ENCODE measurements at places on chromosomes 2 and 18. TPM values are rescaled to one million over a fixed set of nuclear protein-coding genes. Genes with fewer than 3 reads are reported as not detected.

Gene FSHR
- total RNA-seq = not detected

Gene BARD1
- total RNA-seq = 33.9 TPM

Gene NEURL3
- total RNA-seq = not detected

Gene NUP35
- total RNA-seq = 62.4 TPM

Gene WDR12
- 118 TPM for total RNA-seq

Gene MGAT4A
- 5.6 TPM for total RNA-seq

Gene RAB27B
- 0.31 TPM for total RNA-seq

Gene GCKR
- not detected for total RNA-seq

Gene ITSN2
- total RNA-seq = 14.0 TPM

DNA sequence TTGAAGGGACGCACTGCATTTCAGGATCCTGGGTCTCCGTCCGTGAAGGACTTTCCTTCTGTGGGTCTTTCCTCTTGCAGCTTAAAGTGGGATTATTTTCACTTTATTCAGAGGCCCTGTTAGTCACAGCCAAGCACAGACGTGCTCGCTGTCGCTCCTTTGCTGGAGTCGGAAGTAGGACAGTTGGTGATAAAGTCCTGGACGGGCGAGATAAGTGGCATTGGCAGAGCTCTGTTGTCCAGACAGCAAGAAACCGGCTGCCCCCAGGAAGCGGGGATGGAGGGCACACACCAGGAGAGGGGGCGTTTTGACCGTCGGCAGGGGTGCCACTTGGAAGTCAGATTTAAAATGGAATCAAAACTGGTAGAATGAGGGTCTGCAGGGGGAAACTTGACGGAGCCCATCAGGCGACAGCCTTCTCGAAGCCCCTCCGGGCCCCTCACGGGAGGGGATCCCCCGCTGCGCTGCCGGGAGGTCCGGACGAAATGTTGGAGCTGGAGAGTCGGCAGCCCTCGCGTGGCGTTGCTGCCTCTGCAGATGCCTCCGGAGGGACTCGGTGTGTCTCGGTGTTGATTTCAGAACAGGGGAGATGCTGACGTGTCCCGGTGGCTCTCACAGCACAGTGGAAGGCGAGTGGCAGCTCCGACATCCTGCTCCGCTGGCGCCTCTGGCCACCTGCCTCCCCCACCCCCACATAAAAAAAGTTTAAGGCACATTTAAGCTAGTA, 124.2 kb downstream of the NFATC1 start:
- H3K36me3 ChIP-seq = no peaks in the 10 kb centered on the region
- DNase-seq = peak; percentile 46
- H3K27ac ChIP-seq = no peak overlapping the region

DNA sequence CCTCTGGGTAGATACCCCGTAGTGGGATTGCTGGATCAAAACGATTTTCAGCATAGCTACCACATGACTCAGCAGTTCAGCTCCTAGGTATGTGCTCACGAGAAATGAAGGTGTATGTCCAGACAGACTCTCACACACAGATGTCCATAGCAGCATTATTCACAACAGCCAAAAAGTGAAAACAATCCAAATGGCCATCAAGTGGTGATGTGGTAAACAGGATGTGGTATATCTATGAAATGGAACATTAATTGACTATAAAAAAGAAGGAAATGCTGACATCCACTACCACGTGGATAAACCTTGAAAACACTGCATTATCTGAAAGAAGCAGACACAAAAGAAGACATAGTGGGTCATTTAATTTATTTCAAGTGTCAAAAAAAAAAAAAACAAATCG, 241.9 kb downstream of the EIPR1 start:
- no peak for DNase-seq
- no peaks in the 10 kb centered on the region for H3K36me3 ChIP-seq
- no peak overlapping the region for H3K4me3 ChIP-seq
- no peaks in the 10 kb centered on the region for H3K4me1 ChIP-seq

DNA sequence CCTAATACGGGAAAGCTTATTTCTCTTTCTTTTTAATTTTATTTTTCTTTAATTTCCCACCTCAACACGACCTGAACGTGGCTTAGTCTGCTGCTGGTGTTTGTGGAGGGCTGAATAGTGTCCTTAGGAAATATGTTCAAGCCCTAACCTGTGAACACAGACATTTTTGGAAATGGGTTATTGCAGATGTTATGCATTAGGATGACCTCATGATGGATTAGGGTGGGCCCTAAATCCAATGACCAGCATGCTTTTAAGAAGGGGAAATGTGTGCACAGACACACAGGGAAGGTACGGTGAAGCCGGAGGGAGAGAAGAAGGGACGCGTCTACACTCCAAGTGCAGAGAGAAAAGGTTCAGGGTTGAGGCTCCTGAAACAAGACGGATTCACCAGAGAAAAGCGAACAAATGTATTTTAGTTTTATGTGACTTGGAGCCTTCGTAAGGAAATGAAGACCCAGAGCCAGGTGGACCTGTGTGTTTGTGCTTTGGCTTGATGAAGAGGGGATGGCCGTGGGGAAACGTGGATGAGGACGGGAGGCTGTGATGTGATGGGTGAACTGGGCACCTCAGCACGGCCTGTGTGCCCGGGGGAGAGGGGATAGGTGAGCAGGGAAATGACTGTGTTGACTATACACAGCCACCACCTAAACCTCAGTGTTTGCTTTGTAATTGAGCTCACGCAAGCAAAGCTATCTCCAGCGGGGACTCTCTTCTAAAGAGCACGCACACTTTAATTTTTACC, 37.5 kb downstream of the RTP5 start:
- DNase-seq = no peak
- H3K27me3 ChIP-seq = no peaks in the 10 kb centered on the region
- H3K4me3 ChIP-seq = no peak overlapping the region
- no peaks in the 10 kb centered on the region for H3K36me3 ChIP-seq
- H3K4me1 ChIP-seq = peaks cover 11% of the 10 kb centered on the region
- H3K27ac ChIP-seq = no peak overlapping the region

GRCh38 chr2:156649596-156649995, 213.4 kb downstream of the GPD2 start:
- no peaks in the 10 kb centered on the region for H3K27me3 ChIP-seq
- no peak overlapping the region for H3K4me3 ChIP-seq

DNA sequence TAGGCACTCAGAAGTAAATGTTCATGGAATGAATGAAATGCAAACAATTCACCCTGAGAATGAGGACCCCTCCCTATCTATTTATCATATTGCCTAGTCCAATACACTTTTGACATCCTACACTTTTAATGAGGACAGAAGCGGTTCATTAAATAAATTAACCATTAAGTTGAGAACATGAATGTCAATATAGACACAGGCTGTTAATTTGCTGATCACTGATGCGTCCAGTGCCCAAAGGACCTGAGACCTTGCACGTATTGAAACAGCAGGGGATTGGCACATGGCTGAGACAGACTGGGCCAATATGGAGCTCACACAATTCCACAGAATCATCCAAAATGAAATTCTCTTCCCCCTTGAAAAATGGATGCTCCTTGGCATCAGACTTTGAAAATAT, 430.0 kb downstream of the SLC4A3 start:
- H3K36me3 ChIP-seq = no peaks in the 10 kb centered on the region
- DNase-seq = no peak
- H3K27ac ChIP-seq = no peak overlapping the region
- H3K27me3 ChIP-seq = no peaks in the 10 kb centered on the region
- no peaks in the 10 kb centered on the region for H3K4me1 ChIP-seq
- H3K4me3 ChIP-seq = no peak overlapping the region

- H3K4me3 ChIP-seq = peak overlapping the region; percentile 62
- peaks cover 22% of the 10 kb centered on the region for H3K27me3 ChIP-seq
- H3K36me3 ChIP-seq = peaks cover 3% of the 10 kb centered on the region
- no peak overlapping the region for H3K27ac ChIP-seq
- DNase-seq = peak; percentile 50
Measured at GRCh38 chr2:230828272-230828961, 36.3 kb upstream of the ITM2C start.

- no peak for DNase-seq
- no peaks in the 10 kb centered on the region for H3K4me1 ChIP-seq
- no peaks in the 10 kb centered on the region for H3K36me3 ChIP-seq
- no peaks in the 10 kb centered on the region for H3K27me3 ChIP-seq
- no peak overlapping the region for H3K4me3 ChIP-seq
Measured at GRCh38 chr2:239495791-239496233, 95.0 kb upstream of the HDAC4 start.

GRCh38 chr2:95012881-95013550, 12.5 kb upstream of the MAL start:
- H3K36me3 ChIP-seq = no peaks in the 10 kb centered on the region
- no peak for DNase-seq
- H3K27me3 ChIP-seq = no peaks in the 10 kb centered on the region

DNA sequence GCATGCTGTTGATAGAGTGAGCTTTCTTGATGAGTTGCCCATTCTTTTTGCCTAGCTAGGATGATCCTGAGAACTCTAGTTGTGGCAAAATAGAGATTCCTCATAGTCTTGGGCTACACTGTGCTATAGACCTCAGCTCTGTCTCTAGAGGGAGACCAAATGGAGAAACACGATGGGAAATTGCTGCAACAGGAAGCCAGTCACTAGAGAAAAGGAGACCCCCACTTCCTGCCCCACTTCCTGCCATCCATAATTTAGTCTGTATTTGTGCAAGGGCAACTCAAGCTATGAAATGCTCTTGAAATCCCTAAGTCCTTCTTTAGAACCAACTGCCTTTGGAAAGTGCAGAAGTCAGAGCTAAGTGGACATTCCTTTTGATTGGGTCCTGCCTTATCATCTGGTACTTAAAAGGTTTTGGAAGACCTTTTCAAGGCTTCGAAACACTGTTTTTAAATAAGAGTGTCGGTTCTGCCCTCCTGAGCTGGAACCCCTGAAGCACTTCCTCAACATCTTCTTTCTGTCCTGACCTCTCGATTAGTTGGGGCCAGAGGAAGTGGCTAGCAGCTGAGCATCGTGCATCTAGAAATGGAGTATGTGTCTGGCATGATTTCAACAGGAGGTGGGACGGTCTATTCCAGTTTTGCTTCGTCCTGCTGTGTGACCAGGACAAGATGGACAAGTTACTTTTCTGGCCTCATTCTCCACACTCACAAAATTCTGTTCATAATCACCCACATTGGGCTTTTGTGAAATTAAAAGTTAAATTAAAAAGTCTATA, 8.6 kb upstream of the KCNE4 start:
- H3K27ac ChIP-seq = no peak overlapping the region
- H3K36me3 ChIP-seq = no peaks in the 10 kb centered on the region
- DNase-seq = no peak
- no peaks in the 10 kb centered on the region for H3K27me3 ChIP-seq
- H3K4me1 ChIP-seq = peaks cover 9% of the 10 kb centered on the region

DNA sequence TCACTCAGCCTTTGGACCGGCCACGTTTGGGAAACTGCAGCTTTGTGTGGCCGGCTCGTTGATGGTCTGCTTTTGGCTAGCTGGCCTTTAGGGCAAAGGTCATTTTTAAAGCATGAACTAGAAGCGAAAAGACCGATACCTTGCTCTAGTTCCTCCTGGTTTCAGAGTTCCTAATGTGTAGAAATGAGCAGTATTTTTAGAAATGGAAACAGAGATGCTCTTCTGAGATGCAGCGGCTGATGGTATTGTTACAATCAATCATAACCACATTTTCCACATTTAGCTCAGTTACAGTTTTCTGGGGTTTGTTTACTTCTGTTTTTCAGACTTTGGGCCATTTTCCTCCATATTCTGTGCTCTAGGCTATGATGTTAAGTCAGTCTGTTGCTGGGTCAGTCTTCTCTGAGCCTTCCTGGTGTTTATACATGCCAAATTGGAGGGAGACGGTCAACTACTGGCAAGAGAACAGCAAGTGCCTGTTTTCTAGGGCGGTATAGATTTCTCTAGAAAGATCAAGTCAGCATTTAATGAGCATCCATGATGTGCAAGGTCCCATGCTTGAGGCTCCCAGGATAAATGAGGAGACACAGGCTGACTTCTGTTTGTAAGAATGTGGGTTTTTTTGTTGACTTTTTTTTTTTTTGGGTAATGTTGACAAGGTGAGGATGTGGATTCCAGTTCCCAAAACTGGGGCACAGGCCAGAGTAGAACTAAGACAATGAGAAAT, 28.0 kb downstream of the RNF144A start:
- no peaks in the 10 kb centered on the region for H3K27me3 ChIP-seq
- no peaks in the 10 kb centered on the region for H3K36me3 ChIP-seq
- peaks cover 8% of the 10 kb centered on the region for H3K4me1 ChIP-seq

DNA sequence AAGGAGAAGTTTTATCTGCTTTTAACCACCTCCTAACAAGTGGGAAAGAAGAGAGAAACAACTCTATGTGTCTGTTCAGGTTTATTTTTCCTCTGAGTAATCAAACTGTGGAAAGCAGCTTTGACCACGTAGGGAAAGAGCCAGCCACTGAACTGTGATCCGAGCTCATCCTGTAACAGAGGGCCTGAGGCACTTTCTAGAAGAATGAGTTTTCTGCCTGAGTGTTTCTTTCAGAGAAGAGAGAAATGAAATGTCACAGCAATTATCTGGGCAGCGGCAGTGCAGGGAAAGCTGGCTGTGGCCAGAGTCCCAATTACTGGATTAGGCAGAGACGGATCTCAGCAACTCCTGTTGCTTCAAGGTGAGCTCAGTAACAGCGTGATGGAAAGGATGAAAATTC, 151.9 kb downstream of the CD226 start:
- H3K4me1 ChIP-seq = no peaks in the 10 kb centered on the region
- peak; percentile 4 for DNase-seq
- no peaks in the 10 kb centered on the region for H3K36me3 ChIP-seq
- H3K4me3 ChIP-seq = no peak overlapping the region
- no peaks in the 10 kb centered on the region for H3K27me3 ChIP-seq

GRCh38 chr18:3332376-3332775, 70.4 kb downstream of the MYL12B start:
- H3K36me3 ChIP-seq = no peaks in the 10 kb centered on the region
- H3K27ac ChIP-seq = peak overlapping the region; percentile 56
- H3K4me1 ChIP-seq = peaks cover 17% of the 10 kb centered on the region
- no peak for DNase-seq
- H3K27me3 ChIP-seq = no peaks in the 10 kb centered on the region

GRCh38 chr2:86069091-86069685, 36.5 kb downstream of the POLR1A start:
- H3K36me3 ChIP-seq = peaks cover 39% of the 10 kb centered on the region
- no peak for DNase-seq
- H3K27me3 ChIP-seq = no peaks in the 10 kb centered on the region
- no peak overlapping the region for H3K27ac ChIP-seq

- no peaks in the 10 kb centered on the region for H3K27me3 ChIP-seq
- DNase-seq = no peak
- H3K4me1 ChIP-seq = no peaks in the 10 kb centered on the region
- no peak overlapping the region for H3K27ac ChIP-seq
Measured at GRCh38 chr2:58919316-58919715, 678.2 kb upstream of the FANCL start.

DNA sequence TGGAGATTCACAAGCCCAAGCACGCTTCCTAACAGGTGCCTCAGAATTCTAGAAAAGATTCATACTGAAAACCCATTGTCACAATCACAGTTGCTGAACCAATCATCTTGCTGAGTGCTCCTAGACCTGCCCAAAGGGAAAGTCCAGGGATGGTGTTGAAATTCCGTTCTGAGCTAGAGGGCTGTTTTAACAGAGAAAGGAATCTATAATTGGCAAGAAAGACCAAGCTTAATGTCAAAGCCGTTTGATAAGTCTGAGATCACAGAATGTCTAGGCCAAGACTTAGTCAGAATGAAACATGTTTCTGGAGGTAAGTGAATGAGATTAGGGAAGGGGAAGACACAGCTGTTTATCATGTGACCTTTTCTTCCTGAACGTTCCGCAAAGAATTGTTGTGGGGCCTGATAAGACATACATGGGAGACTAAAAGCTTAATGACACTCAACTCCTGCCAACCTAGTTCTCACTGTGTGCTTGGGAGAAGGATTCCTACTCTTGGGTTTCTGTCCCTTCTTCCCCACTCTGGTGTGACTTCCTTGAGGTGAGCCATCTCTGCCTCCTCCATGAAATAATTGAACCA, 27.5 kb downstream of the PMAIP1 start:
- H3K4me1 ChIP-seq = no peaks in the 10 kb centered on the region
- H3K27me3 ChIP-seq = no peaks in the 10 kb centered on the region
- H3K27ac ChIP-seq = no peak overlapping the region
- no peak overlapping the region for H3K4me3 ChIP-seq

Measured in GM23338 (cell line).